Foreskin keratinocyte (primary cell): ENCODE measurements at places on chromosomes 2 and 18. TPM values are rescaled to one million over a fixed set of nuclear protein-coding genes. Genes with fewer than 3 reads are reported as not detected.

MC4R gene
- total RNA-seq, result not detected in 2 replicates

CRYGD gene
- not detected in 2 replicates for total RNA-seq

TMEM247 gene
- total RNA-seq, result not detected in 2 replicates

TRAPPC12 gene
- 59.5 and 65.6 TPM in 2 replicates for total RNA-seq

TUBB8B gene
- total RNA-seq, result 0.27 and 0.67 TPM in 2 replicates

LAMA3 gene
- total RNA-seq, result 1,828 and 2,643 TPM in 2 replicates

SCN2A gene
- 0.35 and 0.78 TPM in 2 replicates for total RNA-seq

TUBA4B gene
- total RNA-seq, result not detected in 2 replicates

GKN1 gene
- 0.41 TPM in 1 of 2 replicates, not detected in the other for total RNA-seq

FNDC4 gene
- 13.4 and 21.5 TPM in 2 replicates for total RNA-seq

MCEE gene
- 7.3 and 8.5 TPM in 2 replicates for total RNA-seq

LYG2 gene
- total RNA-seq, result not detected in 2 replicates

TRPM8 gene
- 0.20 TPM in 1 of 2 replicates, not detected in the other for total RNA-seq

IL36RN gene
- 0.67 and 0.88 TPM in 2 replicates for total RNA-seq

FOXD4L1 gene
- total RNA-seq, result 0.03 and 0.11 TPM in 2 replicates

VWA3B gene
- 0.35 TPM in 1 of 2 replicates, not detected in the other for total RNA-seq

SH3BP4 gene
- 45.9 and 46.1 TPM in 2 replicates for total RNA-seq

ADD2 gene
- 0.18 and 1.8 TPM in 2 replicates for total RNA-seq

CPLX4 gene
- total RNA-seq, result not detected in 2 replicates

TCF23 gene
- total RNA-seq, result 0.03 and 0.04 TPM in 2 replicates

STAT4 gene
- 0.46 and 0.71 TPM in 2 replicates for total RNA-seq

IL1RL2 gene
- total RNA-seq, result 1.7 and 1.8 TPM in 2 replicates

SLC9A4 gene
- total RNA-seq, result not detected in 2 replicates

CNTNAP5 gene
- total RNA-seq, result not detected in 2 replicates

CROCC2 gene
- not detected in 2 replicates for total RNA-seq

ACVR2A gene
- 6.2 and 8.0 TPM in 2 replicates for total RNA-seq

REG3G gene
- total RNA-seq, result not detected in 2 replicates

CAVIN2 gene
- 6.3 and 8.4 TPM in 2 replicates for total RNA-seq

MARCHF4 gene
- 13.2 and 16.7 TPM in 2 replicates for total RNA-seq

AQP12A gene
- not detected in 2 replicates for total RNA-seq

ZNF396 gene
- 0.42 and 0.44 TPM in 2 replicates for total RNA-seq

DNAH6 gene
- 0.04 TPM in 1 of 2 replicates, not detected in the other for total RNA-seq

CRYBA2 gene
- total RNA-seq, result not detected in 2 replicates

PDE1A gene
- 0.03 and 0.07 TPM in 2 replicates for total RNA-seq

ALLC gene
- total RNA-seq, result not detected in 2 replicates

SERPINB13 gene
- 5.9 and 6.0 TPM in 2 replicates for total RNA-seq

KLHL41 gene
- total RNA-seq, result 0.17 and 0.18 TPM in 2 replicates

GPR17 gene
- not detected in 2 replicates for total RNA-seq

RTP5 gene
- not detected in 2 replicates for total RNA-seq

SH3RF3 gene
- total RNA-seq, result 0.07 and 0.14 TPM in 2 replicates

INPP5D gene
- 21.8 and 25.5 TPM in 2 replicates for total RNA-seq

LYPD6 gene
- 8.2 and 10.2 TPM in 2 replicates for total RNA-seq

TTN gene
- total RNA-seq, result not detected in 2 replicates

PTPRM gene
- total RNA-seq, result 8.4 and 17.9 TPM in 2 replicates

PSTPIP2 gene
- total RNA-seq, result 26.5 and 31.4 TPM in 2 replicates

MEIS1 gene
- 9.0 and 9.2 TPM in 2 replicates for total RNA-seq

LRRC30 gene
- not detected in 2 replicates for total RNA-seq

RNF125 gene
- 1.7 and 2.3 TPM in 2 replicates for total RNA-seq

CCDC141 gene
- total RNA-seq, result not detected in 2 replicates

KIAA2012 gene
- not detected in 2 replicates for total RNA-seq
